ENCODE measurements at places on chromosomes 1 and 21. TPM values are rescaled to one million over a fixed set of nuclear protein-coding genes. Genes with fewer than 3 reads are reported as not detected.

DNA sequence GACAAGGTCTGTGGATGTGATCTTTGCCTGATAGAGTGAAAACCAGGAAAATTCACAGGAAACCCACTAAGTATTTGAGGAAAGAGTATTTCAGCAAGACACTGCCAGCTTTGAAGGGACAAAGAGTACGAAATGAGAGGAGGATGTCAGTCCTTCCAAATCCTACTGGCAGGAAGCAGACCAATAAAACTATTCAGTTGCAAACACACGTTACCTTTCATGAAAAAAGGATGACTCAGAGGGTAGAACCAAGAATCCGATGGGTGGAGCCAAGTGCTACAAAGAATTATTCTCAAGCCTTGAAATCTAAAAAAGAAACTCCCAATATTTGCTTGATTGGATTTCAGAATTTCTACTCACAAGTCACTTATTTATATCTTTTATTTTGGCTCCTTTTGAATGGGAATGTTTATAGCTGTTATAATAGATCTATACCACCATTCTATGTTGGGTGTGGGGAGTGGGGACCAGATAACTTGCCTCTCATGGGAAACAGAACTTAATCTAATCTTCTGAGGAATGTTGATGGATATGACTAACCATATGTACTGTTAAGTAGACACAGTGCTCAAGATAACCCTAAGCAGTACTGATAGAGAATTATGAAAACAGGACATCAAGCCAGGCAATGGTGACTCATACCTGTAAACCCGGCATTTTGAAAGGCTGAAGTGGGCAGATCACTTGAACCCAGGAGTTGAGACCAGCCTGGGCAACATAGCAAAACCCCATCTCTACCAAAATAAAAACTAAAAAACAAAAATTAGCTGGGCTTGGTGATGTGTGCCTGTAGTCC, 19.3 kb upstream of the HEATR1 start:
- no peak for DNase-seq

- peak; percentile 84 for DNase-seq
Observed at GRCh38 chr1:40036574-40036973, 4.0 kb upstream of the CAP1 start.

DNA sequence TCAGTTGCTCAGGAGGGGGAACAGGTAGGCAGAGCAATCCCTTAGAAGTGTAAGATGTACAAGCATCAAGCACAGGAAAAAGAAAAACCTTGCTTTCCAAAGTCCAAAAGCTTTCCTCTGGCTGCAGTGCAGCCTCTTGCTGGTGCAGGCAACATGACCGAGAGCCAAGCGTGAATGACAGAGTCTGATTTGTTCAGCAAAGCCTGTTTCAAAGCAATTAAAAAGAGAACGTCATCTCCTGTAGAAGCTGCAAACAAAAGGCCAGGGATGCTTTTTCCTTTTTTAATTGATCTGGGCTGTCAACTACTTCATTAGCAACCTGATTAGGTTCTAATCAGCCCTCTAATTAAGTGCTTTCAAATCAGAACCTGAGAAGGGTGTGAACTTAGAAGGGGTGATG, 38.2 kb upstream of the PLA2G2C start:
- no peak for DNase-seq

DNA sequence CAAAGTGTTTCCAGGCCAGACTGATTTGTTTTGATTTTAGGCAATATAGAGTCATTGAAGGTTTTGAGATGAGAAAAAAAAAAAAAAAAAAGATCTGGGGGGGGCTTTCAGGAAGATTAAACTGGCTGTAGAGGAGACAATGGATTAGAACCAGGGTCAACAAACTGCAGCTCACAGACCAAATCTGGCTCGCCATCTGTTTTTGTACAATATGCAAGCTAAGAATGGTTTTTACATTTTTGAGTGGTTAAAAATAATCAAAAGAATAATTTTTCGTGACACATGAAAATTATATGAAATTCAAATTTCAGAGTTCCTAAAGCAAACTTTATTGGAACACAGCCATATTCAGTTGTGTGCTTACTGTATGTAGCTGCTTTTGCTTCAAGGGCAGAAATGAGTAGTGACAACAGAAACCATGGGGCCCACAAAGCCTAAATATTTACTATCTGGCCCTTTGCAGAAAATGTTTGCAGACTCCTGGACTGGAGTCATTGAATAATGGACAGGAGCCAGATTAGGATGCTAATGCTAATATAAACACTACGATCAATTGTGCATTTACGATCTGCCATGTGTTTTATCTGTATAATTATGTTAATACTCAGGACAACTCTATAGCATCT, 375.7 kb upstream of the DAB1 start:
- peak; percentile 2 for DNase-seq

- no peak for DNase-seq
Observed at GRCh38 chr21:41229509-41230248, 61.7 kb downstream of the BACE2 start.

DNA sequence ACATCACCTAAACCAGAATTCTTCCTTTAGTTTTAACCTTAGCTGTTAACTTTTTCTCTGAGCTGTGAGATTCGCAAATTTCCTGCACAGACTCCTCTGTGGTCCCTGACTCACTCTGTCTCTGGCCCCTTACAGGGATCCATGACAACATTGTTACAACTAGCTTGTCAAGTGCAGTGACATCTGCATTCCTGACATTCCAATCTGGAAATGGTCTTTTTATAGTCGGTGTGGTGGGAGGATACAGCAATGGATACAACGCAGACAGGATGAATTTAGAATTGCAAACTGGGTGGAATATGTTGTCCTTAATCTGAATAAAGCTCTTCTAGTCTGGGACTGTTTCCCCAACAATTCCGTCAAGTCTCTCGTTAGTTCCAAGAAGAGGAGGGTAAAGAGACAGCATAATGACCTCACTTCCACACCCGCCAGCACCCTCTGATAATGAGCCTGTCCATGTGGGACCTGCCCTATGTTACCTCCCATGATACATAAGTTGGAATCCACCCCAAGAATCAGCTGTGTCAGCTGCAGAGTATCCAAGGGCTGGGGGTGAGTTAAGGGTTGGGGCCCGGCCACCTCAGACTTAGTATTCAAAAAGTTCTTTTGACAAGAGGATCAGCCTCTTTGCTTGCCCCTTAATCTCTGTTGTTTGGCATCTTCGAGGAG, 49.4 kb downstream of the ILDR2 start:
- DNase-seq = no peak

GRCh38 chr1:75764057-75764655, 21.9 kb upstream of the RABGGTB start:
- no peak for DNase-seq

OR2L2 gene
- 0.04 TPM for total RNA-seq

DNA sequence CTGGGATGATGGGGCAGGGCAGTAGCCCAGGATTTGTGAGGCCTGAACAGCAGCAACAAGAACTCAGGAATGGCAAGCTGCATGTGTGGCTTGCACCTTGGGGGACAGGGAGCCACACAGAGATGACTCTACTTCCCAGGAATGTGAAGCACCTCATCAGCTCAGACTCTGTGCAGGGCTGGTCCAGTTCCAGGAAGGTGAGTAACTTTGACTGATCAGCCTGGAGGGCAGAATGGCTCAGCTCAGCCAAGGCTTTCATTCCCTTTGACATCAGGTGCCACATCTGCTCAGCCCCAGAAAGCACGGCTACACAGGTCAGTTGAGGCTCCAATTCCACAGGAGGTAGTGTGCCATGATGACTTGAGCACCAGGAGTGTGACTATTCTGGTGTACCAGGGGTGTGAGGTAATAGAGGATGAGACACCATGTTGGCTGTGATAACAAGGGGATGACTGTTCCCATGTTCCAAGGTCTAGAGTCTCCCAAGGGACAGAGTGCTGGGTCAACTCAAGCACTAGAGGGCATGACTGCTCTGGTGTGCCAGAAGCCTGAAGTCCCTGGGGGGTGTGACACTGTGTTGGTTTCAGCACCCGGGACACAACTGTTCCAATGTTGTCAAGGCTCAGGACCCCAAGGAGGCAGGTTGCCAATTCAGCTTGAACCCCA, 625.8 kb upstream of the ADGRL2 start:
- no peak for DNase-seq

DNA sequence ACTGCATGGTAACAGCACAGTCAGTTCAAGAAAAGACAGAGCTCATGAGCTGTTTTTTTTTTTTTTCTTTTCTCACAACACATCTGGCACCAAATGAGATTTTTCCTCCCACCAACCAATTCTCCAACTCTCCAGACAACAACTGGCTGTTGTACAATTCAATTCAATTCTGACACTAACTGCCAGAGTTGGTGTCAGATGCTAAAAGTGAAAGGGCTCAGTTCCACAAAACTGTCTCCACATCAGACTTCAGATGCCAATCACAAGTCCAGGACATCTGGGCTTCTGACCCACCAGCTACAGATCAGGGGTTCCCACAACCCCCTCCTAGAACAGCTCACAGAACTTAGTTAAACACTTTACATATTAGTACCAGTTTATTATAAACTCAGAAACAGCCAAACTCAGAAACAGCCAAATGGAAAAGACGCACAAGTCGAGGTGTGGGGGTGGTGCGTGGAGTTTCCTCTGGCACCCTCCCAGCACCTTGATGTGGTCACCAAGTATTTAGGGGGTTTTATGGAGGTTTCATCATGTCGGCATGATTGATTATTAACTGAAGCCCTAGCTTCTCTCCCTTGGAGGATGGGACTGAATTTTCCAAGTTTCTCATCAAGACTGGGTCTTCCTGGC, 39.2 kb upstream of the LRRC8D start:
- DNase-seq = no peak

IL24 gene
- not detected for total RNA-seq
